ENCODE measurements at places on chromosomes 12 and 14. TPM values are rescaled to one million over a fixed set of nuclear protein-coding genes. Genes with fewer than 3 reads are reported as not detected.

The COL2A1 gene
- total RNA-seq, result not detected

DNA sequence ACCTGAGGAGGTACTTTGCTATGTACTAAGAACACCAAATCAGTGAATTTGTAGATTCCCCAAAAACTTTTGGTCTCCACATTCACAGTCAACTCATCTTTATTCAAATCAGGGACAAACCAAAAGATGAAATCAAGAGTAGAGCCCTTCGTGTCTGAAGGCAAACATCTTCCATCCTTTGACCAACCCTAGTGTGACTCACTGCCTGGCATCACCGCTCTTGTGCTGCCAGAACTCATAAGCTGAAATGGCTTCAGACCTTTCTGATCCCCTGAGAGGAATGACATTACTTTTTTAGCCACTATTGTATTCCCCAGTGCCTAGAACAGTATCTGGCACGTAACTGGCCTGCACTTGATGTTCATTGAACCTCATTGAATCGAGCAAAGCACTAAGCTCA is 50.1 kb downstream of the GOLGA5 start:
- no peak for DNase-seq
- H3K4me1 ChIP-seq, result no peaks in the 10 kb centered on the region
- H3K27ac ChIP-seq, result no peak overlapping the region
- H3K36me3 ChIP-seq, result no peaks in the 10 kb centered on the region
- H3K4me3 ChIP-seq, result no peak overlapping the region

DNA sequence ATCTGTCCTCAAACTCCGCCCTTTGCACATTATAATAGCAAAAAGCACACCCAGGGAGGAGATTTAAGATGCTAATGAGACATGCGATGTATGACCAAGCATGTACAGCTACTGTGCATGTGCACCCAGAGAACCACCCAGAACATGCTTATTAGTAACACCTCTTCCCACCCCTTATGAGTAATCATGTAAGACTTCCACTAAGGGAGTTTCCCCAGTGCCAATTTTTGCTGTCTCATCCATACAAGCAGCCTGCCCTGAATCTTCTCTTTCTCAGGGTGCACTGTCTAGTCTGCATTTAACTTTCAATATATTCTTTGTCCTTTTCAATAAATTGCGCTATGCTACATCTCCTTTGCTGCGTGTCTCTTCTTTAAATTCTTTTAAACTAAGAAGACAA is 830.0 kb upstream of the NOVA1 start:
- H3K27ac ChIP-seq, result no peak overlapping the region
- H3K4me1 ChIP-seq, result no peaks in the 10 kb centered on the region
- DNase-seq, result no peak
- H3K36me3 ChIP-seq, result no peaks in the 10 kb centered on the region

GRCh38 chr12:109266106-109266879 is 42.8 kb downstream of the FOXN4 start:
- no peak overlapping the region for H3K4me3 ChIP-seq
- no peak for DNase-seq
- no peaks in the 10 kb centered on the region for H3K27me3 ChIP-seq
- no peaks in the 10 kb centered on the region for H3K36me3 ChIP-seq
- peak overlapping the region; percentile 85 for H3K27ac ChIP-seq
- peaks cover 10% of the 10 kb centered on the region for H3K4me1 ChIP-seq

The PARPBP gene
- total RNA-seq, result 2.2 TPM

The POTEG gene
- not detected for total RNA-seq

GRCh38 chr12:77256956-77257355 is 191.6 kb upstream of the E2F7 start:
- H3K27me3 ChIP-seq, result no peaks in the 10 kb centered on the region
- H3K36me3 ChIP-seq, result no peaks in the 10 kb centered on the region
- no peak overlapping the region for H3K27ac ChIP-seq
- no peak overlapping the region for H3K4me3 ChIP-seq
- DNase-seq, result no peak

DNA sequence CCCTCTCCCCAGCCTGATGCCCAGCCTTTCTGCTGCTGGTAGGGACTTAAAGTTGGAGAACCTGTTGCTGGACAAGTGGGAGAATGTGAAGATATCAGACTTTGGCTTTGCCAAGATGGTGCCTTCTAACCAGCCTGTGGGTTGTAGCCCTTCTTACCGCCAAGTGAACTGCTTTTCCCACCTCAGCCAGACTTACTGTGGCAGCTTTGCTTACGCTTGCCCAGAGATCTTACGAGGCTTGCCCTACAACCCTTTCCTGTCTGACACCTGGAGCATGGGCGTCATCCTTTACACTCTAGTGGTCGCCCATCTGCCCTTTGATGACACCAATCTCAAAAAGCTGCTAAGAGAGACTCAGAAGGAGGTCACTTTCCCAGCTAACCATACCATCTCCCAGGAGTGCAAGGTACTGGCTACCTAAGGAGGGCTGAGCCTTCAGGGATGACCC is 1.6 kb downstream of the TSSK4 start:
- H3K27me3 ChIP-seq, result no peaks in the 10 kb centered on the region
- H3K27ac ChIP-seq, result no peak overlapping the region
- no peak overlapping the region for H3K4me3 ChIP-seq
- H3K36me3 ChIP-seq, result no peaks in the 10 kb centered on the region

DNA sequence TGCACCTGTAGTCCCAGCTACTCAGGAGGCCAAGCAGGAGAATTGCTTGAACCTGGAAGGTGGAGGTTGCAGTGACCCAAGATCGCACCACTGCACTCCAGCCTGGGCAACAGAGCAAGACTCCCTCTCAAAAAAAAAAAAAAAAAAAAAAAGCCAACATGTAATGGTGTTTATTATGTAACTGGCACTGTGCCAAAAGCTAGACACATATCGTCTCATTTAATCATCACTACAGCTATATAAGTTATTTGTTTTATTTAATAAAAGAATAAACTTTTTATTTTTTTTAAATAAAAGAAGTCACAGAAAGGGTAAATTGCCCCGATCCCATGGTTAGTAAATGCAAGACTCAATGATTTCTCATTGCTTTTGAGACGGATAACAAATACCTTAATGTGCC is 76.9 kb downstream of the PTCSC3 start:
- H3K27me3 ChIP-seq, result no peaks in the 10 kb centered on the region
- H3K4me3 ChIP-seq, result no peak overlapping the region
- H3K36me3 ChIP-seq, result no peaks in the 10 kb centered on the region
- no peak overlapping the region for H3K27ac ChIP-seq
- no peaks in the 10 kb centered on the region for H3K4me1 ChIP-seq
- DNase-seq, result no peak

The LRCOL1 gene
- total RNA-seq, result 1.5 TPM

DNA sequence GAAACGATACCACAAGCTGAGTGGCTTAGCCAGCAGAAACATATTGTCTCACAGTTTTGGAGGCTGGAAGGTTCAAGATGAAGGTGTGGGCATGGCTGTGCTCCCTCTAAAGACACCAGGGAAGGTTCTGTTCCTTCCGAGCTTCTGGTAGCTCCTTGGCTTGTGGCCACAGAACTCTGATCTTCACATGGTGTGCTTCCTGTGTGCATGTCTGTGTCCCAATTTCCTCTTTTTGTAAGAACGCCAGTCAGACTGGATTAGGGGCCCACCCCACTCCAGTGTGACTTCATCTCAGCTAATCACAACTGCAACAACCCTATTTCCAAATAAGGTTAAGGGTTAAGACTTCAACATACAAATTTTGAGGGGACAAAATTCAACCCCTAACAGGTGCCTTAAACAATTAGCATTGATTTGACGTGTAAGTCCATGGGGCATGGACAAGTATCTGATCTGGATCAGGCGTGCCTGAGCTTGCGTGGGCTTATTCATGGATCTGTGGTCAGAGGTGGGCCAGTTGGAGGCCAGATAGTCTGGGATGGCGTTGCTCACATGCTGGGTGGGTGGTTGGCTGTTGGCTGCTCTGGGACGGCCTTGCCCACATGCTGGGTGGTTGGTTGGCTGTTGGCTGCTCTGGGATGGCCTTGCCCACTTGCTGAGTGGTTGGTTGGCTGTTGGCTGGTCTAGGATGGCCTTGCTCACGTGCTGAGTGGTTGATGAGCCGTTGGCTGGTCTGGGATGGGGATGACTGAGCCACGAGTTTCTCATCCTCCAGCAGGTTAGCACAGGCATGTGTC is 88.5 kb downstream of the LGMN start:
- H3K4me3 ChIP-seq, result no peak overlapping the region
- H3K27me3 ChIP-seq, result no peaks in the 10 kb centered on the region
- H3K36me3 ChIP-seq, result no peaks in the 10 kb centered on the region
- H3K4me1 ChIP-seq, result no peaks in the 10 kb centered on the region
- no peak for DNase-seq

DNA sequence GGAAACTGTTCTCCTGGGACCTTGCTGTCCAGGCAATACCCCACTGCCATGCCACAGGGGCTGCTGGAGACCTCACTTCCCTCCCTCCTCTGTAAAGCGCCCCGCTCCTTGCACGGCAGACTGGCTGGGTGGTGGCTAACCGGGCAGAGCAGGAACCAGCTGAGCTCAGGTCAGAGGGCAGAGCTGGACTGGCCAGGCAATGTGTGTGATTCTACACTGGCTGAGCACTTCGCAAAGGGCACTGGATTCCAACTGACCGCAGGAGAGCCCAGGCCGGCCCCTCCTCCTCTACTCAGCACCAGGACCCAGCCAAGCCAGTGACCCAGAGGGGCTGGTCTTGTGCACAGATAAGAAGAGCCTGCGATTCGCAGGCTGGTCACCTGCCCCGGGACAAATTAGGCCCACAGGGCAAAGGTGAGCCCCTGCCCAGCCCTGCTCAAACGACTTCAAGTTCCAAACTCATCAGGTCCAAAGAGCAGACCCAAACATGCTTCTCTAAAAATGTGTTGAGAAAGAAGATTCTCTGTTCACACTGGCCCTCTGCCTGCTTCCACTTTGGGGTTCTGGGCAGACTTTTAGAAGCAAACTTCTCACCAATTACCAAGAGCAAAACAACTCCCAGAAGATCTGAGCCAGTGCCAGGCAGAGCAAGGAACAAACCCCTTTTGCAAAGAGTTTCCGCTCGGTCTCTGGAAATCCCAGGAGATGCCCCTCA is 54.9 kb upstream of the DIO3 start:
- peak; percentile 12 for DNase-seq
- no peaks in the 10 kb centered on the region for H3K27me3 ChIP-seq
- H3K4me3 ChIP-seq, result no peak overlapping the region
- H3K27ac ChIP-seq, result no peak overlapping the region
- H3K36me3 ChIP-seq, result no peaks in the 10 kb centered on the region
- H3K4me1 ChIP-seq, result no peaks in the 10 kb centered on the region

Data from uterus (tissue), 4 donors.